ENCODE measurements at places on chromosomes 2 and 18. TPM values are rescaled to one million over a fixed set of nuclear protein-coding genes. Genes with fewer than 3 reads are reported as not detected.

DNA sequence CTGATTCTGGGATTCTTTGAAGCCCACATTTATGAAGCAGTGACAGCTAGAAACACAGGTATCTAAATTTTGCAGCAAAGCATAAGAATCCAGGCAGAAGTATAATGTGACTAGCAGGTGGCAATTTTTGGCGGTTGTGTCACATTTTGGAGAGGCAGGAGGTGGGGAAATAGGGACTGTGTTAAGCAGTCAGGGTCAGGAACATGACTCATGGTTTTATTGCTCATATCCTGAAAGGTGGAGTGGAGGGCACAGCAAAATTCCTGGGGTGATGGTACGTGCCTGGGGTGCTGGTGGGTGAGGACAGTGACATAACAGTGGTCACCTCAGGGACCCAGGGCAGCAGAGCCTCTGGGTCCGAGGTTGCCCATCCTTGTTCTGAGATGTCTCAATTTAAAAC lies 63.5 kb upstream of the TTN start:
- DNase-seq: no peak

DNA sequence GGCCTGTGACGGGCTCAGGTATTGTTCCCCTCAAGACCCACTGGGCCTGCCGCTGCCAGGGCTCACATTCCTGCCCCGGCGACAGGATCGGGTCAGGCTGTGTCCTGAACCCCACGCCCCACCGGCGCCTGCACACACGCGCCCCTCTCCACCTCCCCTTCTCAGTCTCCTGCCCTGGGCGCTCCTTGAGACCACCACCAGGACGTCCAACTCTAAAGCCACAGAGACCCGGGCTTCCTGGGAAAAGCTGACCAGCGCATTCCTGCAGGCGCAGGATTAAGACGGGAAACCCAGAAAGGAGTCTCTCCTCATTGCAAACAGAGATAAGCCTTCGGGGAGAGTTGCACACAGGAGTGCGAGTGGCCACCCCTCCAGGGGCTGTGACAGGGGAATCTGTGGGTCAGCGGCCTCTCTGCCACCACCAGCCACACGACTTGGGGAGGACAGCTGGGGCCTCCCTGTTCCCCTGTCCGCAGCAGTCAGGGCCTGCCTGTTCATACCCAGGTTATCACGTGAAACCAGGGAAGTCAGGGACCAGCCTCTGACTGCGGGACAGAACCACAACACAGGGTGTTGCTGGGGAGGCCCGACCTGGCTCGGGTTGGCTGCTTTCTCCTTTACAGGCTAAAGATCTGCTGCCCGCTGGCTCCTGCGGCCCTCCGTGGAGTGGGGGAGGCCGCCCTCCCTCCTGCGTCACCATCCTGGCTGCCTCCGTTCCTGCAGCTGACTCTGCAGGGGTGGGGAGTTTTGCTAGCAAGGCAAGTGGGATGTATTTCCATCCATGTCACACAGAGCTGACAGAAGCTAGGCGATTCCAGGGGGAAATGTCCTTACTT lies 88.8 kb downstream of the ZCCHC2 start:
- peak; percentile 54 for DNase-seq

- DNase-seq: no peak
Observed at GRCh38 chr18:31478688-31479087, 19.3 kb upstream of the DSG2 start.

Gene NYAP2
- not detected for total RNA-seq

DNA sequence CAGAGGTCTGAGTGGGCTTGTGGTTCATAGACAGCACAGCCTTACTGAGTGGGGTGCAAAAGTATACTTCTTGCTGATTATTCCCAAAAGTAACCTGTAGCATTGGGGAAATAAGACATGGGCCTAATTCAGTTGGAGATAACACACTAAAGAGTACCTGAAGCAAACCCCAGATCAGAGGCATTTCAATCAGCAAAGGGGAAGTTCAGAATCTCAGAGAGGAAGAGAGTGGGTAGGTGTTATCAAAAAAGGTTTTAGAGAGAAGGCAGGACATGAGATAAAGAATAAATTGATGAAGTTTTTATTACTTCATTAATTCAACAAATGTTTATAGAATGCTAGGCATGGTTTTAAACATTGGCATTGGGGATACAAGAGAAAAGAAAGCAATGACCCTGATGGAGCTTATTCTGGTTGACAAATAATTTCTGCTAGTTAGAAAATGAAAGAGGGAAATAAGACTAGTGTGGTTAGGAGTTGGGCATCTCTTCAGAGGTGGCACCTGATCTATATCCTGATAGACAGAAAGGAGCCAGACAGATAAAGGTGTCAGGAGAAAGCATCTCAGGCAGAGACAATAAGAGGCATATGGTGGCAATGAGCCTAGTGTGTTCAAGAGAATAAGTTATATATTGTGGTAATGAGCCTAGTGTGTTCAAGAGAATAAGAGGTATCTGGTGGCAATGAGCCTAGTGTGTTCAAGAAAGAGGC lies 153.8 kb upstream of the SETBP1 start:
- DNase-seq: no peak

Gene C2orf78
- not detected for total RNA-seq

DNA sequence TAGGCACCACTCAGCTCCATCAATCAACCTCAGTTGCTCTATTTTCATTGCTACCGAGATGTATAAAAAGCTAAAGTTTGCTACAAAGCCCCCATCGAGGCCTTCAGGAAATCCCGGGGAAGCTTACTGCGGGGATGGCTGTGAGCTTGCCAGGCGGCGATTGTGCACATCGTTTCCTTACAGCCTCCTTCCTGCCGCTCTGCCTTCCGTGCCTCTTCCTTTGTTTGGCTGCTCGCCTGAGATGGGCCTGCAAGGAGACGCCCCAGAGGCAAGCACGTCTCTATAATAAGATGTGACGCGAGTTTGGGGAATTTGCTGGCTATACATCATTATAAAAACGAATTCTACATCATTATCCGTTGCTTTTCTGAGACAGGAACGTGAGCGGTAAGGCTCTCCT lies 41.6 kb downstream of the DHRS9 start:
- DNase-seq: no peak

GRCh38 chr2:201883606-201884369 lies 77.5 kb downstream of the CDK15 start:
- no peak for DNase-seq

Gene POTEC
- total RNA-seq: not detected

- peak; percentile 71 for DNase-seq
Observed at GRCh38 chr18:77114415-77115191, 18.0 kb downstream of the MBP start.

DNA sequence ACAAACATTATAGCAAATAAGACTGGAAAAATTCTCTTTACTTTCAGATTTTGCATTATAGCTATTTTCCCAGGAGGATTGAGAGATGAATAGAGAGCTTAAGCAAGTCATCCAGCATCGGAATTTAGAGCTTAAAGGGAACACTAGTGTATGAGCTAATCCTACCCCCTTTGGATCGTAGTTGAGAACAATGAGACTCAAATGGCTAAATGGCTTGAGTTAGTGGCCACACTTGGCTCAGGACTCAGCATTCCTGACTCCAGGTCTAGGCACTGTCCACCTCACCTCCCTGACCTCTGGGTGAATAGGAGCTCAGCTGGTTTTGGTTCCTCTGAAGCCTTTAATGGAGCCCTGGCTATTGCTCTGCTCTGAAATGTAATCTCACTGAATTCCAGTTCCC lies 97.5 kb upstream of the CXCR4 start:
- DNase-seq: no peak

- DNase-seq: no peak
Observed at GRCh38 chr2:161115605-161116380, 44.4 kb upstream of the TANK start.

DNA sequence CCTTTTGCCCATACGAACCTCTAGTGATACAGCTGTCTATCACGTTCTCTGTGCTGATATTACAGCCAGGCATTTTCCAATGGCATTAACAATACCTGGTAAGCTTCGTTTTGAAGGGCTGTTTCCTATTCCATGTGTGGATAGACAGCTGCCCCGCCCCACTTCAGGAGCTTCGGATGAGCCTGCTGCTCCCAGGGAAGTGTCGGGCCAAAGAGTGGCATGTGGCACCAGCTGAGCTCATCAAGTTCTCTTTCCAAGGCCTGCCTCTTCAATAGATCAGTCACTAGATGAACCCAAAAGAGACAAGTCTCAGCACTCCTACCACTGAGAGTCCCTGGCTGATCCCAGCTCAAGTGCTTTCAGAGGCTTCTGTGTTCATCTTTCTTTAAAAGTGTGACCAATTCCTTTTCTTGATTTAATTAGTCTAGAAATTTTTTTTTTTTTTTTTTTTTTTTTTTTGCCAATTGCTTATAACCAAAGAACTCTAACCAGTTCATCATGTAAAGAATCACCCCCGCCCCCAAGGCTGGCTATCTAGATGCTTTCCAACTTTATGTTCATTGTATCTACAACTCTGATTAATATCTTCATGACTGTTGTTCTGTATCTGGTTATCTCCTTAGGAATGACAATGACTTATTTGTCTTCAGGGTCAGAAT lies 46.6 kb downstream of the HDAC4 start:
- no peak for DNase-seq

DNA sequence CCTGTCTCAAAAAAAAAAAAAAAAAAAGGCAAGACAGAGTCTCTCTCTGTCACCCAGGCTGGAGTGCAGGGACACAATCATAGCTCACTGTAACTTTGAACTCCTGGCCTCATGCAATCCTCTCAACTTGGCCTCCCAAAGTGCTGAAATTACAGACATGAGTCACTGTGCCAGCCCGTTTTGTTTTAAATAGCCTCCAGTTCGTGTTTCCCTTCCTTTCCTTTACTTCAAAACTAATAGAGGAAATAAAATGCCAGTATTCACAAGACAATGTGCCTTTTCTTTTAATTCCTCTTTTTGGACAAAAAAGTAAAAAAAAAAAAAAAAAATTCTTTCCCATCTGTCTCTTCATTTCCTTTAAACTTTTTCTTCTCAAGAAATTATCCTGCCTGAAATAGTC lies 54.5 kb upstream of the ACMSD start:
- DNase-seq: no peak

GRCh38 chr2:144330951-144331673 lies 188.8 kb downstream of the ZEB2 start:
- DNase-seq: no peak

GRCh38 chr18:79300413-79300812 lies 95.3 kb upstream of the NFATC1 start:
- no peak for DNase-seq

DNA sequence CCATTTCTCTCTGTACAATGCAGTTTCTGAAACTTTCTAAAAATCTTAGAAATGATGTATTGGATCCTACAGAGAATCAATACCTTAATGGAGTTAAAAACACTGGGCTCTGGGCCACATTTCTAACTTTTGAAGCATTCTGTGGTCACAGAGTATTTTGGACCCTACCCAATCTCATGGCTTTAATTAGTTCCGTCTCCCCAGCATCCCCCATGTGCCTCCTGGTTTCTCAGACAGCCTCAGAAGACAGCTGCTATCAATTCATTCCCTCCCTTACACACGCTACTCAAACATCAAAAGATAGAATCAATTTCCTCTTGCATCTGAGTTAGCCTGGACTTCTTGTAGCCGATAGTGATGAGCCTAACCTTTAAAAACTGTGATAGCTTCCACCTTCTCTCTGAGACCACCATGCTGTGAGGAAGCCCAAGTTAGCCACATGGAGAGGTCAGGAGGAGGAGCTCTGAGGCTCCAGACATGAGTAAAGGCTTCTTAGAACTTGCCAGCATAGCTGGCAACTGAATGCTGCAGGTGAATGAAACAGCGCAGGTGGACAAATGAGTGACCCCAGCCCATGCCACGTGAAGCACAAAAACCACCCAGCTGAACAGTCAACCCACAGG lies 10.4 kb downstream of the ADCY3 start:
- no peak for DNase-seq

DNA sequence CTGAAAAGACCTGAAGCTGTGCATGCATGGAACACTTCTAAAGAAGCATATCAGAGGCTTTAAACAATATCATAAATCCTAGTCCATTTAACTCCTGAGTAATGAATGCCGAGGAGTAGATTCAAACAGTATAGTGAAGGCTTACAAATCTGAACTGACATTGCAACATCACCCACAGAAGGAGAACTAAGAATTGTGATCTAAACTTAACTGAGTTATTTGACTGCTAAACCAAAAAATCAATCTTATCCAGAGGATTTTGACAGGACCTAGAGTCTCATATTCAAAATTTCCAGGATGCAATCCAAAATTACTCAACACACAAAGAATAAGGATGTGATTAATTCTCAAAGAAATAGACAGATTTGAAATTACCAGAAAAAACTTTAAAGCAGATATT lies 181.0 kb downstream of the SLC39A10 start:
- DNase-seq: no peak

Gene UGT1A3
- not detected for total RNA-seq

- DNase-seq: no peak
Observed at GRCh38 chr2:182649316-182649715, 66.7 kb upstream of the DNAJC10 start.

DNA sequence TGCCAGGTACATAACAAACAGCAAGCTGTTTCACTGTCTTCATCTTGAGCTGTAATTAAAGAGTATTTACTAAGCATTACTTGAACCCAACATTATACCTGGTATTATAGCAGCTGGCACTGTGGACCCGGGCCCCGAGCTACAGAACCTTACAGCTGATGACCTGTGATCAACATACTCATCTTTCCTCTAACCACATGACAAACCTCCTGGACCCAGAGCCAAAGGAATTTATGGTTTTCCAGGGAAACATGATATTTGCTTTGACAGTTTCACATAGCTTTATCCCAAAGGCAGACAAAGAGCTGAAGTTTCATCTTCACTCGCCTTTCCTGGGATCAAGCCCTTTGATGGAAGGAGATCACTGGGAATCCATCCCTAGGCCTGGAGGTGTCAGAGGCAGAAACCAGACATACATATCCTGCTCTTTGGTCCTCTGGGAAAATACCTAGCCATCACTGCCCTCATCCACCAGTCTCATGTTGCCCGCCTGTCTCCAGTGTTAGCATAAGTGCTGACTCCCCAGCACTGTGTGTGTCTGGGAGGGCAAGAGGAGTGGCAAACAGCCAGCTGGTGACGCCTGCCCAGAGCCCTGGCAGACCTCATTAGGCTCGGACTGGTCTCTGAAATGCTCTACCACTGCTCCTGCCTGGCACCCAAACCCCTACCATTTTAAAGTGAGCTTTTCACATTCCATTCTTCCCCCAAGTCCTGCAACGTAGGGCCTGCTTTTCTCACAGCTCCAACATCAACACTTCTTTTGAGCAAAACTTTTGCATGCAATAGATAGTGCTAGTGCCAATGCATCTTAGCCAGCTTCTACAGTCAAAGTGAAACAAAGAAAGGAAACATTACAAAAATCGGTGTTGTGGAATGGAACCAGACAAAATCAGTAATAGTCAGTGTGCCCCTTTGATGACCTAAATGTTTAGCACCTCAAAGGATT lies 138.8 kb upstream of the CTAGE1 start:
- peak; percentile 54 for DNase-seq

Data from ovary (tissue), 10 donors.